ENCODE measurements at places on chromosomes 6 and 20.

GRCh38 chr20:45887346-45887715, at the start of gene SPATA25:
Gene SPATA25 (minus strand): TSS chr20:45887622. CDS start chr20:45887590, 32 bp downstream.
- no peak for DNase-seq

- no peak for DNase-seq
Observed at GRCh38 chr20:47412083-47412482, 55.6 kb upstream of the ZMYND8 start.

DNA sequence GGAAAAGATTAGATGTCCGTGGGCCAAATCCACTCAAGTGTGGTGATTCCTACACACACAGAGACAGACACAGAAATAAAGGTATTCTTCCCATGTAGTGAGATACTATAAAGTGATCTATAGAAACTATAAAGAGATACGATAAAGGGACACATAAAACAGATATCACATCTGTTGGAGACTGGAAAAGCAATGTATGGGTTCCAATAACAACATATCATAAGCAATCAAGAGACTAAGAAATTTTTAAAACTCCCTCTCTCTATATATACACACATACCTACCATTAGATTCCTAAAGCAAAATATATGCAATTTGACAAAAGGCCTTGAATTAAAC, 5.2 kb downstream of the PPP1R10 start:
- no peak for DNase-seq

- peak; percentile 4 for DNase-seq
Observed at GRCh38 chr6:145015739-145016558, 719.4 kb downstream of the EPM2A start.

DNA sequence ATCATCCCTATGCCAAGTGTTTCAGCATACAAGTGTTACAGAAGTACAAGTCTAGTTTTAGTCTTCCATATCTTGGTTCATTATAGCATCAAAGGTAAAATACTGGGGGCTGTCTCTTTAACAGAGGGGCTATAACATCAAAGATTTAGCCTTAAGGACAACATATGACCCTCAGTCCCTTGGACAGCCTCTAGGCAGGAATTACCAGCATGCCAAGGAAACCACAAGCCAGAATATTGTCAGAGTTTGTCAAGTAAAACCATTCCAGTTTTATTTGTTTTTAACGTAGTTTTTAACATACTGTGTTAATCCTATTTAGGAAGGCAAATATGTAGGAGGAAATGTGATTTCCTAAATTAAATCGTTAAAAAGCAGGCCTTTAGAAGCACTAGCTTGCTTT, 18.6 kb downstream of the ZKSCAN8 start:
- no peak for DNase-seq

GRCh38 chr6:139152088-139152891, 17.4 kb downstream of the HECA start:
- no peak for DNase-seq

- no peak for DNase-seq
Observed at GRCh38 chr20:52895235-52895634, 76.9 kb upstream of the TSHZ2 start.

Data from trophoblast cell (in vitro differentiated cells and primary cell).